ENCODE measurements at places on chromosomes 4 and X. TPM values are rescaled to one million over a fixed set of nuclear protein-coding genes. Genes with fewer than 3 reads are reported as not detected.

SORCS2 gene
- 2.5 TPM for total RNA-seq

DNA sequence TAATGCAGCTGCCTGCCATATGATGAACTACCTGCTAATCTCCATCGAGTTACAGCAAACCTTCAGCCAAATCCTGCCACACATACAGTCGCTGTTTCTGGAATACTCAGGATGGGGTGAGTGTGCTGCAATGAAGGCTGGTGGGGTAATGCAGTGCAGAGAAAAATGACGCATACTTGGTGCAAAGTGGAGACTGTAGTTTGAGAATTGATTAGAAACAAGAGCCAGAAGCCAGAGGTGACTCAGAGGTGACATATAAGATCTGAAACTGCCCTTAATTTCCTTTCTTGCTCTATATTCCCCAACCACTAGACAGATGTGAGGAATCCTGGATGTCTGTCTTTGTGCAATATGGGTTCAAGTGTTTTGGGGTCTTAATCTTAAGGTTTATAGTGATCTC lies 22.0 kb downstream of the C4orf54 start:
- DNase-seq: no peak

- DNase-seq: no peak
Measured at GRCh38 chrX:21949689-21950088, 9.2 kb downstream of the SMS start.

GRCh38 chr4:41346306-41347061 lies 89.8 kb downstream of the UCHL1 start:
- DNase-seq: no peak

Data from esophagus squamous epithelium (tissue), 5 donors.